ENCODE measurements at places on chromosomes 2 and 18. TPM values are rescaled to one million over a fixed set of nuclear protein-coding genes. Genes with fewer than 3 reads are reported as not detected.

RNF125 gene
- 1.5 TPM for total RNA-seq

MCEE gene
- total RNA-seq, result 29.8 TPM

TFCP2L1 gene
- not detected for total RNA-seq

SPP2 gene
- total RNA-seq, result not detected

RGPD4 gene
- total RNA-seq, result not detected

ZDBF2 gene
- 10.4 TPM for total RNA-seq

ASAP2 gene
- 33.3 TPM for total RNA-seq

MC5R gene
- total RNA-seq, result not detected

SS18 gene
- total RNA-seq, result 103 TPM

MYO1B gene
- total RNA-seq, result 109 TPM

CCDC141 gene
- total RNA-seq, result 0.29 TPM

ITPRIPL1 gene
- 5.8 TPM for total RNA-seq

SERPINB2 gene
- 6.5 TPM for total RNA-seq

RASGRP3 gene
- 1.3 TPM for total RNA-seq

FSIP2 gene
- 0.15 TPM for total RNA-seq

FEV gene
- total RNA-seq, result under 0.01 TPM

ANKRD62 gene
- not detected for total RNA-seq

CCDC178 gene
- total RNA-seq, result 0.29 TPM

FOXI3 gene
- not detected for total RNA-seq

FBXO15 gene
- 1.2 TPM for total RNA-seq

IL1F10 gene
- total RNA-seq, result not detected

L3MBTL4 gene
- total RNA-seq, result not detected

NEU4 gene
- total RNA-seq, result not detected

PROM2 gene
- total RNA-seq, result 0.83 TPM

Data from smooth muscle cell of trachea (primary cell).